ENCODE measurements at places on chromosomes 2 and 18. TPM values are rescaled to one million over a fixed set of nuclear protein-coding genes. Genes with fewer than 3 reads are reported as not detected.

AKAIN1 gene
- not detected for total RNA-seq

TGFA gene
- total RNA-seq: 0.28 TPM

TMEM163 gene
- total RNA-seq: not detected

HRH4 gene
- under 0.01 TPM for total RNA-seq

CCDC102B gene
- 45.7 TPM for total RNA-seq

AQP12B gene
- total RNA-seq: not detected

IER3IP1 gene
- total RNA-seq: 39.0 TPM

INHBB gene
- 0.09 TPM for total RNA-seq

GBX2 gene
- not detected for total RNA-seq

MAP4K4 gene
- total RNA-seq: 90.9 TPM

C1QL2 gene
- total RNA-seq: not detected

FAM124B gene
- total RNA-seq: under 0.01 TPM

IL36A gene
- not detected for total RNA-seq

PLEK gene
- total RNA-seq: 1.1 TPM

GALNT14 gene
- not detected for total RNA-seq

LHCGR gene
- total RNA-seq: not detected

CFC1 gene
- not detected for total RNA-seq

PLB1 gene
- total RNA-seq: 1.4 TPM

NBAS gene
- 131 TPM for total RNA-seq

LYG2 gene
- not detected for total RNA-seq

SLC5A7 gene
- not detected for total RNA-seq

MROH2A gene
- total RNA-seq: under 0.01 TPM

CCDC74A gene
- total RNA-seq: 11.5 TPM
